ENCODE measurements at places on chromosomes 5 and 9. TPM values are rescaled to one million over a fixed set of nuclear protein-coding genes. Genes with fewer than 3 reads are reported as not detected.

ISCA1 gene
- 19.2 TPM for total RNA-seq

TMC1 gene
- 1.1 TPM for total RNA-seq

DNA sequence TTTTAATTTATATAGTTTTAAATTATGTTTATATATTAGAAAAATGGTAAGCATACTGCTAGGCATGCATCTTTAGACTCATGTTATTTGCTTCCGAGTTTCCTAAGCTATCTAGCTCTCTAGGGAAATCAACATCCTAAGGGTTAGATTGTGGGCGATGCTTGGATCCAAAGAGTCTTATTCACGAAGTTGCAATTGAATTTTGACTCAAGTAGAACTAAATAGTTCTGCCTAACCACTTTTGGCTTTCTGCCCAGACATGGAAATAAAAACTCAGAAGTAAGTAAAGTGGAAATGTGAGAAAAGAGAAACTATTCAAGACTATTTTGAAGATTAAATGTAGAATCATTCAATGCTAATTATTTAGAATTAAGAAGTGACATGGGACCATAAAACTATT, 440.4 kb downstream of the CDH18 start:
- DNase-seq, result no peak

DNA sequence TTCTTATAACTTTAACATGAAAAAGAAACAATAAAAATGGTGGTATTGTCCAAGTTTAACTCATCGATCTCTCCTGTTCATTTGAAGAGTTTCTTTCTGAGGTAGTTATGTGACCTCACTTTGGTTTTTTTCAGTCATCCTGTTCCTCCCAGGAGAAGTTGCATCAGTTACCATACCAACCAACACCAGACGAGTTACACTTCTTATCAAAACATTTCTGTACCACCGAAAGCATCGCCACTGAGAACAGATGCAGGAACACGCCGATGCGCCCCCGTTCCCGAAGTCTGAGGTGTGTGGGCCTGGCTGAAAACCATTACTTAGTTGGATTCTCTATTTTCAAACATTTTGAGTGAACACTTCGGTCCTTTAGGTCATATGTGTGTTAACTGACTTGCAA, 96.3 kb downstream of the CD180 start:
- no peak for DNase-seq

- DNase-seq, result no peak
Observed at GRCh38 chr9:88645879-88646199, 110.9 kb downstream of the NXNL2 start.

GRCh38 chr5:1341863-1342262, 3.0 kb downstream of the CLPTM1L start:
- no peak for DNase-seq

DNA sequence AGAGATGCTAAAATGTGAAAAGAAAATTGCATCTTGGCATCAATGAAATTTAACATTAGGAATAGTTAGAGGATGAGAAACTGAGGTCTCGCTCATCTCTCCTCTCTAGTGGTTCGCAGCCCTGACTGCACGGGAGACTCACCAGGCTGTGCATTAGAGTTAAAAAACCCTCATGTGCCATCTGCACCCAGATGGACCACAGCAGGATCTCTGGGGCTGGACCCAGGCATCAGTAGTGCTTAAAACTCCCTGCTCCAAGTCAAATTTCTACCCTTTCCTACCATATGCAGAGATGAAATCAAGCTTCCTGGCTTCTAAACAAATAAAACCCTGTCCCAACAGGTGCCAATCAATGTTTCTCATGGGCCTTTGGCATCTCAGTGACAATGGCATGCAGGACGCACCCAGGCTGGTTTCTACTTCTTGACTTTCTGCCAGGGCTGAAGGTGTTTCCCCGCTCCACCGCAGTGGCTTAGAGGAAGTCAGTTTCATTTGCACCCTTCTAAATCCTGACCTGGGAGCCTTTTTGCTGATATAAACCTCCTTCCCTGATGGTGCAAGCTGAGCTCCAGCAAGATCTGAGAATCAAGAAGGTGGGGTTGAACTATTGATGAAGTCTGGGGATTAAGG, 132.6 kb downstream of the NSG2 start:
- no peak for DNase-seq

IFNA13 gene
- not detected for total RNA-seq

GRCh38 chr5:116553366-116553765, 21.3 kb downstream of the SEMA6A start:
- no peak for DNase-seq

MSX2 gene
- total RNA-seq, result 0.19 TPM

DND1 gene
- total RNA-seq, result 0.19 TPM

DNA sequence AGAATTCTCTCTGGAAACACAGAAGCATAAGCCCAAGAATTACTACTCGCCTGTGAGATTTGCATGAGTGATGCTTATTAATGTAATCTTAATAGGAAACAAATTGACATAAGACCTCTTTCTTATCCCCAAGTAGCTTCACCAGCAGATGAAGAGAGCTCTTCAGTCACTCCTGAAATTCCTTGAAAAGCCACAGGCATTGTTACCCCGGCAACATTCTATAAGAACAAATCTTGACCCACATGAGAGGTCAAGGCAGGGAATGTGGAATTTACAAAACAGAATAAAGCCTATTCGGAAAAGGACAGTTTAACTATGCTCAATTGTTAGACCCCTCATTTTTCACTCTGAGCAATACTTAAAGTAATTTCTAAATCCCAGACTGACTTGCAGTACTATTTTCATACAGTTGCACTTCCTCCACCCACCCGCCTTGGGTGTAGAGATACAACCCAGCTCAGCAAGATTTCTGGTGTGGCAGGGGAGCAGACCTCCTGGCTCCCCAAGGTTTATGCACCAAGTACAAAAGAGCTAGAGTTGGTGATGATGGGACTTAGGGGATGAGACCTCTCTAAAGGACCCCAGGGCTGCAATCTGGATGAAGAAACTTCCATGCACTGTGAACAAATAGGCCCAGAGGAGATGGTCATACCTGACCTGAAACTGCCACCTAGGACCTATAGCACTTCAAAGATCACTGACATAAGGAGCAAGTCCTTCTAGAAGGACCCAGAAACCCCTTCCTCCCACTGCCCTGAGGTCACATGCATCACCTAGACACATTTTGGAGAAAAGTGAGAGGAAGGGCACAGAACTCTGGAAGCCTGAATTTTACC, 242.1 kb downstream of the ZNF608 start:
- no peak for DNase-seq

- no peak for DNase-seq
Observed at GRCh38 chr9:116632990-116633838, 53.9 kb upstream of the TRIM32 start.

GRCh38 chr9:80922544-80922943, 766.8 kb downstream of the TLE1 start:
- DNase-seq, result no peak

DNA sequence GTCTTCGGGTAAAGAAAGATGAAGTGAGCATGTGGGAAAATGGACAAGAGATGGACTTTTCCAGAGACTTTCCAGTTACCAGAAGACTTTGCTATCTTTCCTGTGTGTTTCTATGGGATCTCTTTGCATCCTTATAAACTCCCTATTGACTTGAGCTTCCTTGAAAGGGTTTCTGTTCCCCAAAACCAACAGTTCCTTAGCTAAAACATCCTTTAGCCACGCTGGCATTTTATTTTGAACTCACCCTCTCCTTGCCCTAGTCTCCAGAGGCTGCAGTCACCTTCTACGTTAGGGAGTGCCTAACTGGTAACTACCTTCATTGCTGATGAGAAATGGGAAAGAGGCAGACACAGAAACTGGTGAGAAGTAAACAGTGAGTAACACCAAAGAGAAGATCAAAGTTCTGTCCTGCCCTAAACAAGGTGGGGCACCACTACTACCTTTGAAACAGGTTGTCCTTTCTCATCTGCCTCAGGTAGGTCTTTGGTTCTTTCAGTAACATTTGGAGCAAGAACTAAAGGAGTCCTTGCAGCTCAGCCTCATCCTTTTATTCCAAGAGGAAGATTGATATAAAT, 402.9 kb downstream of the ENC1 start:
- no peak for DNase-seq

- DNase-seq, result no peak
Observed at GRCh38 chr5:97098922-97099321, 43.5 kb downstream of the LIX1 start.

All from esophagus squamous epithelium (tissue), 5 donors.